ENCODE measurements at places on chromosomes 2 and 18.
A peak's percentile ranks its signal among the peaks of the same experiment; 100 is the strongest.

DNA sequence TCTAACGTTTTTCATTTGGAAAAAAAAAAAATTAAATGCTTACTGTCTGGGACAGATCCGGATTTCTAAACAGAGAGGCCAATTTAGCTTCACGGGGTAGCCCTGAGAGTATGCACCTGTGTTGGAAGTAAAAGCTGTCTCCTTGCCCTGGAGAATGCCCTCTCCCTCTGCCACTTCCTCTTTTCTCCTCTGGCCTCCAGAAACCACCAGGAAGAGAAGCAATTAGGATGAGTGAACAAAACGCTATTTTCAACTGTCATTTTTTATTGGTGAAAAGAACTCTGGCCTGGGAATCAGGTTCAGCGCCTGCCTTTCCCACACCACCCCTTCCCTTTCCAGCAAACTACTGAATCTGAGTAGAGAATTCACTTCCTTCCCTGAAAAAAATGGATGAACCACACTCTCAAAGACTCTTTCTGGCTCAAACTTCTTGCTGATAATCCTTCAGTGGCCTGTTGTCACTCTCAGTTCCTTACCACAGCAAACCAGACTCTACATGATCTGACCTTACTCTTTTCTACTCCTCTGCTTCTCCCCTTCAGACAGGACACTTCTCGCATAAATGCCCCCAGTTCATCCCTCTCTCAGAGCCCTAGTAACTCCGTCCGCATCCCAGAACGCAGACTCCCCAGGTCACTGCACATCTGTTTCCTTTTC is 29.8 kb downstream of the KLF7 start:
- DNase-seq: no peak

DNA sequence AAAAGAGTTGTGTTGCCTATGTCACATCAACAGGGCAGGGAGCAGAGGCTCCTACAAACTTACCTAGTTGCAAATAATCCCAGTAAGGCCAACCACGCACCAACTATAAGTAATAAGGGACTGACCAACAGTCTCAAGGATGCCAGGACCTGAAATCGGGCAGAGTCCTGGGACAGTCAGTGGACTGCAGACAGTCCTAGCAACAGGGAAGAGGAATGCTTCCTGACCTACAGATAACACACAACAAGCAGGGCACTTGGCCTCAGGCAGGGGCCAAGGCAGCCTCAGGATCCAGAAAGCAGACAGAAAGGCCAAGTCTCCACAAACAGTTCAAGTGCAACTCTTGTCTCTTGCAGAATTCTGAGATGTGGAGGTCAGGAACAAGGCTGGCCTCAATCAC is 56.2 kb downstream of the GALNT14 start:
- DNase-seq: no peak

- DNase-seq: no peak
Measured at GRCh38 chr2:36698993-36699392, 2.5 kb downstream of the VIT start.

DNA sequence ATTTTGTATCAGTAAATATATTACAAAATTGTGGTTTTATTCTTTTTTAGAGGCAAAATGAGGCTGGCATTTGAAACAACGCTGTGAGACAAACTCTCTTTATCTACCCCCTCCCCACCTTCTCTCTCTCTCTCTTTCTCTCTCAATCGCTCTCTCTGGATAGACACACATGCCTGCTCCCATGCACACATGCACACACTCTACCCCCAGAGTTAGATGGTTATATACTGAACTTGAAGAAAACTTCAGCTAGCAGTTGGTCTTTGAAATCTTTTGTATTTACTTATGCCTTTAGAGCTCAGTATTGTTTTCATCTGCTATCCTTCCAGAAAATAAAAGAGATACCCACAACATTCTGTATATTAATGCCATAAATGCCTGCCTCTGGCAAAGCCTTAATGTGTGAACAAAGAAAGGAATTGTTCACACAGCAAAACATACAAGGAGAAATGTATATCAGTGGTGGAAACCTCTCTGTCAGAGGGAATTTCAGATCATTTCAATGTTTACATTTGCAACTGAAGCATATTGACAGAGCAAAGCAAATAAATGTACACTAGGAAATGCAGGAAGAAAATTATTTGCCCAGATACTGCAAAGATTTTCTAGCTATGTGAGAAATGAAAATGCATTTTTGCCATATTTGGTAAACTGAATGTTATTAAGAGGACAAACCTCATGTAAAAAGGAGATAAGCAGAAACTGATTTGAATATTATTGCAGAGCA is 217.0 kb upstream of the UBE2E3 start:
- DNase-seq: no peak

DNA sequence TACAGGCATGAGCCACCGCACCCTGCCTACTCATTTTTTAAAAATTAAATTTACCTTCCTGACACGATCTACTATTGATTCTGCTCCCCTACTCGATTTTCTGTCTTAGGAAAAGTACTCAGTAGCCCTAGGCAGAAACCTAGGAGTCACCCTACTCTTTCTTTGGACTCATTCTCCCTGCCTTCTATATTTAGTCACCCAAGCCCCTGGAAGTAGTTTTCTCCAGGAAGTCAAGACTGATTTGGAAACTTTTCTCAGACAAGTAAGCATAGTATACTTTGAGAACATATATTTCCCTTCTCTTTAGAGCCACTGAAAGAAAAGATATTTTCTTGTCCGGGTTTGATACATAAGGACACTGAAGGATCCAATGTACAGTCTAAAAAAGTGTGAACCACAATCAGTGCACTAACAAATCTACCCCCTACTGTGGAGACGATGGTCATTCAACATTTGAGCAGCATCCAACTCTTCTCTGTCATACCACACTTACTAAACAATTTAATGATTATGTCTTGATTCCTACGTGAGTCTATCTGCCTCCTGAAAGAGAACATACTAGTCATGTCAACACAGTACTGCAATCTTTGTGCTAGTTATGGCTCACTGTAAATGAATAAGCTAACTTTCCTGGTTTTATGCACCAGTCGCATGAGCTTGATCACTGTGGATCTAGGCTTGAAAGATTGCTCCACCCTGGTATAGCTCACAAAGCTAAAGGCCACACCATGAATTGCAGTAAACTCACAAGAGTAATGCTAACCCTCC is 19.8 kb downstream of the YWHAQ start:
- no peak for DNase-seq

DNA sequence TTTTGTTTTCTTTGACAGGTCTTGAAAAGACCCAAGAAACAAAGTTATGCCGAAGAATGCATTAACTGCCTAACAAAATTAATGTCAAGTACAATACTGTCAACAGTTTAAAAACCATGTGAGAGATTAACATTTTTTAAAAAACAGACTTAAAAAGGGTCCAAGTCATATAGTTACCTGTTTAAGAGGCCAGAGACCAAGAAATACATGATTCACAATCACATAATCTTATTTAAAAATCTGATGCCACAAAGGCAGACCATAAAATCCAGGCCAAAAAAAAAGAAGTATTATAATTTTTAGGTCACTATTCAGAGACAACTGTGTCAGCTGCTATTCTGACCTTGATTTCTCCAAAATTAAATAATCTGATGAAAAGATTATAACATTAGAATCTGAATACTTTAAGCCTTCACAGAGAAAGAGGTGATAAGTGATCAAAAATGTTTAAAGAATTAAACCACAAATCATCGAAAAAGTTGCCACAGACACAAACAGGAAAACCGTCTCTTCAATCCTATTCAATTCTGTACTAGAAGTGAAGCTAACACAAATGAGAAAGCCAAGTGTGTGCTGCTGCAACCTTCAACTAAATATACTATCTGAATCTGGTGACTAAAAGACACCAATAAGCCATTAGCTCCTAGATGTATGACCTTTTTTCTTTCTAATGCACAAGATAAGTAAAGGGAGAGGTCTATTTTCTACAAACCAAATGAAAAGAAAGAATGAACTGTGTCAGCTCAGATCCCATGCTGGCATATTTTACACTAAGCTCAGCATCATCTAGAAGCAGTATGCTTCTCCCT is 286.0 kb downstream of the ZEB2 start:
- no peak for DNase-seq

- DNase-seq: no peak
Measured at GRCh38 chr2:9282128-9283112, 75.8 kb downstream of the ASAP2 start.

- no peak for DNase-seq
Measured at GRCh38 chr2:78260861-78261260, 738.7 kb upstream of the LRRTM4 start.

DNA sequence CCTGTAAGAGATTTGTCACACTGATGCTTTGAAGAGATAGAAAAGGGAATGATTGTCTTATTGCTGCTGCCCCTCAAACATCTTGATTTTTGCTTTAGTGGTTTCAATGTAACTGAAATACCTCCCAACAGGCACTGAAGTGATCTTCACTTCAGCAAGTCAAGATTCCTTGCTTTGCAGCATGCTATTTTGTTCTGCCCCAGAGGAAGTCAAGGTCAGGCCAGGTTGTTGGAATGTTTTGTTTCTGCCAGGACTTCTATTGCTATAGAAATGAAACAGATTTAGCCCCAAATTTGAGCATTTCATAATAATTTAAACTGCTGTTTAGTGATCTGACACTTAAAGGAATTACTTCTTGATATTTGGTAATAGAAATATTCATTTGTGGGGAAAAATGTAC is 277.6 kb downstream of the ZNF804A start:
- no peak for DNase-seq

GRCh38 chr2:105103481-105103880 is 65.6 kb downstream of the MRPS9 start:
- DNase-seq: no peak

GRCh38 chr2:165499131-165499530 is 29.6 kb downstream of the CSRNP3 start:
- no peak for DNase-seq

- no peak for DNase-seq
Measured at GRCh38 chr18:73663581-73663980, 484.1 kb downstream of the FBXO15 start.

GRCh38 chr2:109736177-109736827 is 57.8 kb upstream of the RGPD5 start:
- peak; percentile 16 for DNase-seq

DNA sequence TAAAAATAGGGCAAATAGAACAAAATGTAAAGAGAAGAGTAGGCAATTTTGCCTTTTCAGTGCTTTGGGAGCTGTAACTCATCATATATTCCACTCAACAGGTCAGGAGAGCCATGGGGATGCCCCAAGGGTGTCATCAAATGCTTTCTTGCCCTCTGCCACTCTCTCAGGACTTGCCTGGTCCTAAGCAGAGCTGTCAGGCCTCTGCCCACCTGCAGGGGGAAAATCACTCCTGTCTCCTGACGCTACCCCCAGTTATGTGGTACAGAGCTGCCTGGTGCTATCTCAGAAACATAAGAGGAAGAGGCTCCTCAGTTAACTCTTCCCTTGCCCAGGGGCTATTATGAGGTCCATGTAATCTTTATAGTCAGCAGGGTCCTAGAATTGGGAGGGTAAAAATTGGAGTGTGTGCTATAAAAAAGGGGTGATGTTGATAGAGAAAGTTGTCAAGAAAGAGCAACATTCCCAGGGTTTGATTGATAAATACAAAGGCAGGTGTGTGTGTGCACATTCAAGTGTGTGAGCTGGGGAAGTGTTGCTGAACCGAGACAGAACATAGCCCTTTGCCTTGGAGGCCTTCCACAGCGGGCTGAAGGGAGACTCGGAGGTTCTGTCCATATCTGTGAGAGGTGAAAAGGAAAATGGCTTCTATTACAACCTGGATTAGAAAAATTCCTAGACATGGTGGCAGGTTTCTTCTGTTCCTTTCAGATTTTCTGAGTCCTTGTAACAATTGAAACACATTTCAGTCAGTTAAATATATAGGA is 25.4 kb downstream of the PTPRM start:
- no peak for DNase-seq

- DNase-seq: peak; percentile 58
Measured at GRCh38 chr18:25516747-25517498, 165.0 kb upstream of the ZNF521 start.

DNA sequence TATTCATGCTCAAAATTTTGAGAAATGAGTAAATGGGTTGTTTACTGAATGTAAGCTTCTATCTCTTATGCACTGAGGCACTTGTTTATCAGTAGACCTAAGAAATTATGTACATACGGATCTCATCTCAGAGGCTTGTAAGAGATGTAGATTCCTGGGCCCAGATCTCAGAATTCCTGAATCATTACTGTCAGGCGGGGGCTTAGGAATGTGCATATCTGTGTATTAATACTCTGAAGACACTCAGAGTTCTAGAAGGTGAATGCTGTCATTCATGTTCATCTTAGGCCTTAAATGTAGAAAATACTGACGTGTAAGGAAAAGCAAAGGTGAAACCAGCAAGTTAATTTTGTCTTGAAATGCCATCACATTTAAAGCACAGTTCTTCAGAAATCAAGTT is 169.6 kb downstream of the FMNL2 start:
- no peak for DNase-seq

DNA sequence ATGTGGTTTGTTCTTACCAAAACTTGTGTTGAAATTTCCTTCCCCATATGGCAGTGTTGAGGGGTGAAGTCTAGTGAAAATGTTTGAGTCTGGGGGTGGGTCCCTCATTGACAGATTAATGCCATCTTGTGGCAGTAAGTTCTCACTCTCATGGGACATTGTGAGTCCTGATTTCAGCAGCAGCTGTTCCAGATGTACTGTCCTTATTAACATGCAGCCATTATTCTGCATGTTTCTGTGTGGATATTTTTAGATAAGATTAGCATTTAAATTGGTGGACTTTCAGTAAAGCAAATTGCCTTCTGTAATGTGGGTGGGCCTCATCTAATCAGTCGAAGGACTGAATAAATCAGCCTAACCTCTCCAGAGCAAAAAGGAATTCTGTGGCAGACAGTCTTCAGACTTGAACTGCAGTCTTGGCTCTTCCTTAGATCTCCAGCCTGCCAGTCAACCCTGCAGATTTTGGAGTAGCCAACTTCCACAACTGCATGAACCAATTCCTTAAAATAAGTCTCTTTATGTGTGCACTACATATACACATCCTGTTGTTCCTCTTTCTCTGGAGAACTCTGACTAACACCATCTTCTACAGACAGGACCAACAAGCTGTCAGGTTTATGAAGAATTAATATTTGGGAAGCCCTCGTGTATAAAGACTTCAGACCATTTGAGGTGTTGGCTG is 138.7 kb upstream of the ZNF516 start:
- DNase-seq: no peak

DNA sequence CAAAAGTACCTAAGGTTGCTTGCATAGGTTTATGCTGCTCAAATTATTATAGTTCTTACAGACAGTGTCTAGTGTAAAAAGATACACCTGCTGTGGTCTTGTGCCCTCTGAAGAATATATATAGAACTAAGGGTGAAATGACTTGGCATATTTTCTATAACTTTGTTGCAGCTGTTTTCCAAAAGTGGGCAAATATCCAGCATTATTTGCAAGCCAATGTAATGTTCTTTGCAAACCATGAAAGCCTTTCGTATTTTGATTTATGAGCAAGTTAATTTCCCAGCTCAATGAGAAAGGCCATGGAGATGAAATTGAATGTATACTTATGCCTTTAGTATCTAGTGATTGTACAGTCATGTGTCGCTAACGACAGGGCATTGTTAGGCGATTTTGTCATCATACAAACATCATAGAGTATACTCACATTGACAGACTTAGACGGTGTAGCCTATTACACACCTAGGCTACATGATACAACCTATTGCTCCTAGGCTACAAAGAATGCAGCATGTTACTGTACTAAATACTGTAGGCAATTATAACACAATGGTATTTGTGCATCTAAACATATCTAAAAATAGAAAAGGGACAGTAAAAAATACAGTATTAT is 116.3 kb downstream of the PLCL1 start:
- no peak for DNase-seq

GRCh38 chr2:230128623-230129342 is 60.1 kb upstream of the SLC16A14 start:
- DNase-seq: no peak
